ENCODE measurements at places on chromosomes 11 and 22. TPM values are rescaled to one million over a fixed set of nuclear protein-coding genes. Genes with fewer than 3 reads are reported as not detected.

The CRYBB3 gene
- 1.8 TPM for total RNA-seq

GRCh38 chr11:132114185-132114584 is 743.8 kb downstream of the NTM start:
- DNase-seq: no peak

DNA sequence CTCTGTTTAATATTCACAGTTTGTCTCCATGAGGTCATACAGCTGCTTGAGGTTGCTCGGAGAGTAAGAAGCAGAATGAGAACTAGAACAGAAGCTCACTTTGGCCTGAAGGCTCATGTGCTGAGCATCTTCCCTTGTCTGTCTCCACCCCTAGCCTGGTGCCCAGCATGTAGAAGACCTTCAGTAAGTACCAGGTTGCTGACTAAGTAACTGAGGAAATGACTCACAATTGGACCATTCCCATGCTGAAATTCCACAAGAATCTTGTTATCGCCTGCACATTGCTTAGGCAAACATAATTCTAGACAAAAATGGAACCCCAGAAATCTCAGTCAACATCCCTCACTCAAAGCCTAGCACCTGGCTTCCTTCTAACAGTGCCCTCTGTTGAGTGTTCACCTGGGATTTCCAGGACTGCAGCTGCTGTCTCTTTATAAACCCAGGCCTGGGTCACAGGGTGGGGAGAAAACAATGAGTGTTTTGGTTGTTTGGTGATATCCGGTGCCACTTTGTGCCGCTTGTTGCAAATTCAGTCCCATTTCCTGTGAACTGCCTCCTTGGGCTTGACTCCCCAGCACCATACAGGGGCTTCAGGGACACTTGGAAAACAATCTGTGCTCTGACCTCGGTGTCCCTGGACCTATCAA is 406.8 kb downstream of the ETS1 start:
- DNase-seq: no peak

DNA sequence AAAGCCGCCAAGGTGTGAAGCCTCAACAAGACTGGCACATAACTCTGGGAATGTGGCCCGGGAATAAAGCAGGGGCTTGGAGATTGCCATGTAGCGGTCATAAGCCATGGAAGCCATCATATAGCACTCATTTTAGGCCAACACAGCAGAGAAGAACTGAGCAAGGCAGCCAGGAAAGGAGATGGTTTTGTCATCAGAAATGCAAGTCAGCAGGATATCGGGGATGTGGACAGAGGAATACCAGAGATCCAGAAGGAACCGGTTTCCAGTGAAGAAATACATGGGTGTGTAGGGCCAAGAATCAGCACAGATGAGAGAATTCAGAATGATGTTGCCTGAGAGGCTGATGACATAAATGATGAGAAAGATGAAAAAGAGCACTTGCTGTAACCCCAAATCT is 3.0 kb upstream of the OR9G4 start:
- DNase-seq: no peak

The CAVIN3 gene
- total RNA-seq: 19.5 TPM

DNA sequence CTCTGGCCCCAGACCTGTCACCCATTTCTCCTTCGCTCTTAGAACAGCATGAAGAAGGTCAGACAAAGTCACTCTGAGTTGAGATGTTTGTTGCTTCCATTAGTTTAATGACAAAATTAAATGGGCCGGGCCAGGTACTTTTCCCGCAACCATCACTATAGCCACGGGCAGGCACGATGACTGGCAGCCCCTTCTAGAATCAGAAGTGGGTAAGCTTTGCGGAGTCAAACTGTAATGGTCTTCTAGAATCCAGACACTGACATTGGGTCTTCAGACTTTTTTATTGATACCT is 2.3 kb upstream of the ACR start:
- no peak for DNase-seq

The PDE2A gene
- total RNA-seq: 4.3 TPM

The SMC1B gene
- total RNA-seq: not detected

DNA sequence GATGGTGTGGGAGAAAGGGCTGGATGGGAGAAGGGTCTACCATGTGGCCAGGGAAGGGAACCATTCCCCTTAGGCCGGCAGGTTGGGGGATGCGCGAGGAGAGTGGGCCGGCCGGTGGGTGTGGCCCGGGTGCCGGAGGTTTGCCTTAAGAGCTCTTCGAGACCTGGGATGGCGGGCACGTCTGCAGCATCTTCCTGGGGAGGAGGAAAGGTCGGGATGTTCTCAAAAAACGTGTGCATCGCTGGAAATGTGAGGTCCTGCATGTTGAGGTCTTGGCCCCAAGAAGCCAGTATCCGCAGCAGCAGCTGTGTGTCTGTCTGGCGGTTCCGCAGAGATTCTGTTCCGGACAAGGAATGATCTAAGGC is 1.4 kb downstream of the NAV2 start:
- DNase-seq: no peak
